IMR-90 (cell line): ENCODE measurements at places on chromosomes 16 and 17.

- peak; percentile 49 for DNase-seq
Observed at GRCh38 chr17:78767806-78768205, 14.3 kb downstream of the CYTH1 start.

- DNase-seq: no peak
Observed at GRCh38 chr16:75462806-75463205, 1.7 kb downstream of the TMEM170A start.

DNA sequence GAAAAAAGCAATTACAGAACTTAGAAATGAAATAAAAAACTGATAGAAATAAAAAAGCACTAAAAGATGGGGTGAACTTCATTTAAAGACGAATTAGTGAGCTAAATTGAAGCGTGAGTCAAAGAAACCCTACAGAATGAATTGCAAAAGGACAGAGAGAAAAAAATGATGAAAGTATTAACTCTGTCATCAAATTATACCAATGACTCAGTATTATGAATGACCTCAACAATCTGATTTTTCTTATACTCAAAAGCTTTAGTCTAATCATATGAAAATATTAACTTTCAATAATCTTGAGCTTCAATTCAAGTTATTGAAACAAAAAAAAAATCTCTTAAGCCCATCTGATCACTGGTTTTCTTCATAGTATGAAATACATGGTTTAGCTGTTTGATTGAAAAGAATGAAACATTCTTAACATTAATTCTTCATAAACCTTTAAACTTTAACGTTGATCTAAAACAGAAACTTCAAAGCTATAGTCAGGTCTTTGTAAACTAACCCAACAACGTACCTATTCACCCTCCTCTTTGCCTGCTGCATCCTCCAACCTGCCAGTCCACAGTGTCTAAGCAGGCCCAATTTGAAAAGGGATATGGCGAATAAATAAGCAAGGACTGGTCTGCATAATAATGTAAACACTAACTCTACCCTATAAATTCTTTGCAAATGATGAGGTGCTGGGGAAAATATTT, 6.6 kb downstream of the ABCA5 start:
- DNase-seq: no peak

DNA sequence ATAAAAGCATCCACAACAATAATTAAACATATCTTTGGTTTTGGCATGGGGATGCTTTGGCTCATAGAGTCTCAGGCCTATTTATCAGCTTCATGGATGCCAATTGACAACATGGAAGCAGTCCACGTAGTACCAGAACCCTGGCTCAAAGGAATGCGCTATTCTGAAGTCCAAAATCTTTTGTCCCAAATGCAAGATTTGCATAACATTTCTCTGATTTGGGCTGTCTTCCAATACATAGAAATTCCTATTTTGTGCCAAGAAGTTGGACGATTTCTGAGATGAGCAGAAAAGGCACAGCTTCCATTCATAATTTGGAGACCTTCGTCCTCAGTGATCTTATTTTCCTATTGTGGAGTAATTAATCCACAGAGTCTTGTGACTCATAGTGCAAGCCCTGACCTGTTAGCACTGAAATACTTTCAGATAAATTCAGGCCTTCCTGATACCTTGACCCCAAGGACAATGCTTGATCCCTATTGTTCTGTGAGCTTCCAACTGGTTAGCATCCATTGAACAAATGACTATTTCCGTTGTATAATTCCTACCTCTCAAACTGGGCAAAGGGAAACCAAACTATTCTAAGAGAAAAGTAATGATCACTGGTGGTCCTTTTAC, 78.4 kb upstream of the CDH11 start:
- no peak for DNase-seq

DNA sequence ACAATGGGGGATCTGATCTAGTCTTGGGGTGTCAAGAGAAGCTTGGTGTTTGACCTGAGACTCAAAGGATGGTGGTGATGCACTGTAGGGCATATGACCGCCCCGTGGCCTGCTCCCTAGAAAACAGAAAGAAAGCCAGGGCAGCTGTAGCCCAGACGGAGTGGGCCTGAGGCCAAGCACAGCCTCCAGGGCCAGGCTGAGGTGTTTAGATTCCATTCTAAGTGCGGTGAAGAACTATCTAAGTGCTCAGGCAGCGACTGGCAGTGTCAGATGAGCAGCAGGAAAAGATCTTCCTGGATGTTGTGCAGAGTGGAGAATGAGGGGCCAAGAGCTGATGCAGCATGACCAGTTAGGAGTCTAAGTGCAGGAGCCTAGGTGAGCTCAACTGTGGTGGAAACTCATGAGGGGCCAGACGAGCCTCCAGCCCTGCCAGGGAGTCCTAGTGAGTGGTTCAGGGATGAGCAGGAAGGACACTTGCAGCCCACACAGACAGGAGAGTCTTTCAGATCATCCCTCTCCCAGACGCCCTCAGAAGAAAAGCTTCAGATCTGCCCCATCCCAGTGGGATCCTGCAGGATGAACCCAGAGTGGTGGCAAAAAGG, 314.2 kb upstream of the CCL2 start:
- DNase-seq: no peak

- DNase-seq: no peak
Observed at GRCh38 chr16:19883966-19884485, 622 bp downstream of the GPRC5B start.

GRCh38 chr16:2614761-2615191, 67.5 kb upstream of the KCTD5 start:
- DNase-seq: no peak

DNA sequence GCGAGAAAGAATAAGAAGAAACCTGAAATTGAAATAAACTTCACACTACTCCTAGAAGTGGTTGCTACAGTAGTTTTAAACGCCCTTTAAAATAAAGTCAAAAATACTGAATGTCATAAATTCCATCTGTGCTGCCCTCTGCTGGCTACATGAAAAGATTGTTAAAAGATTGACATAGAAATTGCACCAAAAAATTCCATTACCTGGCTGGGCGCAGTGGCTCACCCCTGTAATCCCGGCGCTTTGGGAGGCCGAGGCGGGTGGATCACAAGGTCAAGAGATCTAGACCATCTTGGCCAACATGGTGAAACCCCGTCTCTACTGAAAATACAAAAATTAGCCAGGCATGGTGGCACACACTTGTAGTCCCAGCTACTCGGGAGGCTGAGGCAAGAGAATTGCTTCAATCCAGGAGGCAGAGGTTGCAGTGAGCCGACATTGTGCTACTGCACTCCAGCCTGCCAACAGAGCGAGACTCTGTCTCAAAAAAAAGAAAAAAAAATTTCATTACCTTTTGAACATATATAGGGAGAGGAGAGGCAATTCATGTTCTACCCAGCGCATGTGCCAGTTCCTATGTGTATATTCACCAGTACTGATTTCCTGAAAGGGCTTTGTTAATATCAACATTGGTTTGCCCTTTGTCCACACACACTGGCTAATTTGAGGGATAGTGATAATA, 36.5 kb downstream of the CYTH1 start:
- peak; percentile 49 for DNase-seq

- no peak for DNase-seq
Observed at GRCh38 chr17:50153650-50154575, 3.4 kb upstream of the PPP1R9B start.

DNA sequence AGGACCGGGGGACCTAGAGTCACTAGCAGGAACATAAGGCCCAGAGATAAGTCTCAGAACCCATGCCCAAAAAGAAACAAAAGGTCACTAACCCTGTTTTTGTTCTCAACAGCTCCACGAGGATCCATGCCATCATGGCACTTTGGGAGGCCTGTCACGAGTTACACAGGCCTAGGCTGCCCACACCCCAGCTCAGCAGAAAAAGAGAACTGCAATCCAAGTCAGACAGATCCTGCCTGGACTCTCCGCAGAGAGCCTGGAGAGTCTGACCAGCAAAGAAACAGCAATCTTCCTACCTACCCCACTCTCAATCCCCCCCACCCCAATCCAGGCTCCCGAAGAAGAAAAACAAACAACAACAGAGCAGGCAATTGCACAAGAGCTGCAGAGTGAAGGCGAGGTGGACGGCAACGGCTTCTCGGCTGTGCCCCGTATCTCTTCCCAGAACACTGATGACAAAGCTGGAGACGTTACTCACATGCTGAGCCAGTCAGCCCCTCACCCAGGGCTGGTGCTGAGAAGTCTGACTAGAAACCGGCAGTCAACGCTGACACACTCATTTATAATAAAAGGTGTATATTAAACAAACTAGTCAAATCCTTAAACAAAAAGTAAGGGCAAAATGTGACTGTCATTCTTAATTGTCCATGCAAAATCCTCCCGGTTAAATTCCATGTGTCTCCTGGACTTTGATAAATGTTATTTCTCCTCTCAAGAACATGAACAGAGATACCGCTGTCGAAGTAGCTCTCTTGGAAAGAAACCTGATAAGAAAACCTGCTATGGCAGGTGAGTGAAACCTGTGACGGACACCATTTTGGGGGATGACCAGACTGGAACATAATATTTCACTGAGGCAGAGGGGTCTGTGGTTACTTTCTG, 89.3 kb downstream of the SMG6 start:
- peak; percentile 93 for DNase-seq

DNA sequence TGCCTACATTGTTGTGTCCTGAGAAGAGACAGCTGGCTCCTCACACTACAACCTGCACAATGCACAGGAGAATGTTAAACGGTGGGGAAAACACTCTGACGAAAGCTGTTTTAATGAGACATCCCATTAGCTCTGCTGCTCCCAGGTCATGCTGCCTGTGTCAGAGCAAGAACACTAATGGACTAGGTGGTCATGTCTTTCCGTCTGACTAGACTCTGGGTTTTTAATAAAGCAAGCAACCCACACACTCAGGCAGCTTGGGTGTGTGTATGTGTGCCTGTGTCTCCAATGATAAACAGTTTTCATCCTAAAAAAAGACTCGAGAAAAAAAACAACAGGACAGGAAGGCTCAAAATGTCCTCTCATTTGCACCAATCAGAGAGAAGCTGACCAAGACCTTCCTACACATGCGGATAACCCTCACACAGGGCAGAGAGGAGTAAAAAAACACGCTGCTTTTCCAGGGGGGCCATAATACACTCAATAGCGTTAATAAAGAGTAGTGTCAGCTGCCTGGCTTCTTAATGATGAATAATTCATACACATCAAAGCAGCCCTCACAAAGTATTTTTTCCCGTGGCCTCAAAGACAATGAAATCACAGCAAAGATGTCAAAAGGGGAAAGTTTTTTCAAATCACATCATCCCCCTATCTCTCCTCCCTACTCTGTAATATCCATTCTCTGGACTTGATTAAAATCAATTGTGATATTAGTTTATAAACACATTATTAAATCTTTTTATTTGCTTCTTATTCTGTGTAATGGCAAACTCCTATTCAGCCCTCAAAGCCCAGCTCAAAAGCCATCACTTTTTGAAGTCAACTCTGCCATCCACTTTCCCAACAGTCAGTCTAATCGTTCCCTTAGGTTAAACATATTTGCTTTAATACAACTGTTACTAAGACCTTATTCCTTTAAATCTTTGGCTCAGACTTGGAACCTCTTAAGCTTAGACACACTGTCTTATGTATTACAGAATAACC, 244.2 kb upstream of the CDH11 start:
- DNase-seq: no peak

DNA sequence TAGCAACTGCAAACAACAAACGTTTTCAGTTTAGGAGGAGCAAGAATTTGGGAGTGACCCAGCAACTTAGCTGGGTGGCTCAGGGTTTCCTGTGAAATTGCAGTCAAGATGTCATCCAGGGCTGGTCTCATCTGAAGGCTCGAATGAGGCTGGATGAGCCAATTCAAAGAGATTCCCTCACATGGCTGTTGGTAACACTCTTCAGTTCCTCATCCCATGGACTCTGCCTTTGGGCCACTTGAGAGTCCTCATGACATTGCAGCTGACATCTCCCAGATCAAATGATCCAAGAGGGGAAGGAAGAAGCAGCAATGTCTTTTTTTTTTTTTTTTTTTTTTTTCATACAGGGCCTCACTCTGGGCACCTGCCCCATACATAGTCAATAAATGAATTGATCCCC, 26.3 kb downstream of the UBALD1 start:
- DNase-seq: no peak

DNA sequence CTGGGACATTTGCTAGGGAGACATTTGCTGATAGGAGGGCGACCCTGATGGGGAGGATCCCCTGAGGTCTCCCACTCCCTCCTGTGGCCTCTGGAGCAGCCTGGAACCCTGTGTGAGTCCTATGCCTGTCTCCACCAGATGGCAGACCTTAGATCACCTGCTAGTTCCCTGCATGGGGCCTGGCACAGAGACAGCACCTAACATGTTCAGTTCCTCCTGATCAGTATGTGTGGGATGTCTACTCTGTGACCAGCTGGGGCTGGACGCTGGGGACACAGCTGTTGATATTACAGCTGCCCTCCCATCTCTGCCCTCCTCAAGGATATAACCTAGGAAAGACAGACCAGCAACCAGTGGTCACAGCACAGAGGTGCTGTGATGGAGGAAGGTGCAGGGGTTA, 1.1 kb upstream of the ADCY7 start:
- peak; percentile 12 for DNase-seq

DNA sequence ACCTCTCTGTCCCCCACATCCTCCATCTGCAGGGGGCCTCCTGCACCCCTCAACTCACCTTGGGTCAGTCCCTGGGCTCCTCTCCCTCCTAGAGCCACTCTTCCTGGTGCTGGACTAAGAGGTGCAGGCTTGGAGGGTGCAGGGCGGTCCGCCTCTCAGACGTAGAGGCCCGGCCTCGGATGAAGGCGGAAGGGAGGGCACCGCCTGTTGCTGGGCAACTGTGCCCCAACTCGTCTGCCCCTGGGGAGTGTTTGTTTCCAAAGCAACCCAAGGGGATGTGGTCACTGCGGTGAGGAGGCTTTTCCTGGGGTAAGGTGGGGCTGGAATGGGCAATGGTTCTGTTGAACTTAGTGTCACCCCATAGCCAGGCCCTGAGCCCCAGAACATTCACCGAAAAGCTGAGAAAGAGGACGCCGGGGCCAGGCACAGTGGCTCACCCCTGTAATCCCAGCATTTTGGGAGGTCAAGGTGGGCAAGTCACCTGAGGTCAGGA, at the start of gene C16orf54:
C16orf54 (minus strand) TSS at position 138 of the 493 bp plus-strand sequence. CDS start 1,039 bp downstream, outside the sequence.
- no peak for DNase-seq

- DNase-seq: peak; percentile 76
Observed at GRCh38 chr17:691423-691822, 23.2 kb downstream of the VPS53 start.

DNA sequence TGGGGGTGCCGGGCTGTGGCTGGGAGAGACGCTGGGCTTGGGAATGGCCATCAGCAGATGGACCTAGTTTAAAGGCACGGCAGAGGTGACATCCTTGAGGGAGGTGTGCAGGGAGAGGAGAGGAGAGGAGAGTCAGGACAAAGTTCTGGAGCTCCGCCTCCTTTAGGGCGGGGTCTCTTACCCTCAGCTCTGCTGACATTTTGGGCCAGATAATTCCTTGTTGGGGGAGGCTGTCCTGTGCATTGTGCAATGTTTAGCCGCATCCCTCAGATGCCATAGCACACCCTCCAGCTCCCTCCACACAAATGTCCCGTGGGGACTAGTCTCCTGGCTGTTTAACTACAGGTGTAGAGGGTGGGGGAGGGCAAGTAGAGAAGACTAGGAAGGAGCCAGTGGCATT, 48.3 kb downstream of the ARHGAP23 start:
- DNase-seq: no peak

DNA sequence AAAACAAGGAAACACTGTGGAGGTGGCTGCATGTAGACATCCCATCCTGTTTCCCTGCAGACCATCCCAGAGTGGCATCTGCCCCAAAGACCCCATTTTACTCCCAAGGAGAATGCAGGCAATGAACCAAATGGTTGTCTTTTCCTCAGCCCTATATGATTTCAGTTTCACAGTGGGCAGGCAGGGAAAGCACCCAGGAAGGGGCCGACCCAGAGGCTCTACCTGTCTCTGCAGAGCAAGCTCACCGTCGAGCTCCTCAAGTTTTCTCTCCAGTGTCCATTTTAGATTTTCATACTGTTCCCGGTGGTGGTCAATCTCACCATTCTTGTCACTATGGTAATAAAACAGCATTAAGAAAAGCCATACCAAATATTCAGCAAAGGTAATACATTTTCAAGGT, 14.6 kb downstream of the CCDC57 start:
- DNase-seq: no peak
